ENCODE measurements at places on chromosomes 3 and 15.

- no peak for DNase-seq
Measured at GRCh38 chr3:51585871-51586270, 47.4 kb downstream of the RAD54L2 start.

- peak; percentile 49 for DNase-seq
Measured at GRCh38 chr15:35289024-35289617, 204.0 kb upstream of the NANOGP8 start.

- no peak for DNase-seq
Measured at GRCh38 chr3:54026543-54026942, 95.8 kb upstream of the CACNA2D3 start.

DNA sequence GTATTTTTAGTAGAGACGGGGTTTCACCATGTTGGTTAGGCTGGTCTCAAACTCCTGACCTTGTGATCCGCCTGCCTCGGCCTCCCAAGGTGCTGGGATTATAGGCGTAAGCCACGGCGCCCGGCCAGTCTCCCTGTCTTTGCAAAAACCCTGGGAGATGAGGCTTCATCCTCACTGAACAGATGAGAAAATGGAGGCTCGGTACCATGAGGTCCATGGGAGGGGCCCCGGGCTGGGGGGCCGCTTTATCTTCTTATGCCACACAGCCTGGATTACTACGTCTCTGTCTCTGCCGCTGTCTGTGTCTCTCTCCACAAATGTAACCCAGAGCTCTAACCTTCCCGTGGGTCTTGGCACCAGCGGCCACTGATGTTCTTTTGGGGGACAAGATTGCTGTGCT lies 39.1 kb downstream of the ABTB1 start:
- DNase-seq = no peak

GRCh38 chr3:71495708-71496472 lies 87.6 kb downstream of the FOXP1 start:
- peak; percentile 46 for DNase-seq

DNA sequence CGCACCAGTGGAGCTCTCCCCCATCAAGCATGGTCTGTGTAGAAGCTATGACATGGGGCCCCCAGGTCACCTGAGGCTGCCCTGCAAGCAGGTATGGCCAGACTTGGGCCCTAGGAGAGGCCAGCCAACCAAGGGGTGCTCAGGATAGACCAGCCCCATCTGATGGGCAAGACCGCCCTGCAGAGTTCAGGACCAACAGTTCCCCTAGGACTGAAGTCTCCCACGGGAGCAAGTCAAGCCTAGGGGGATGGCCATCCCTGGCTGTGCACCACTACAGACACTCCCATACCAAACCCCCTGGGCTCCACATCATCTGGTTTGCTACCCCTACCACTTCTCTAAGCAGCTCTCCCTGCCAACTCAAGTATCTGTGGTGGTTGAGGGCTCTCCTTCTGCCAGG lies 142.2 kb upstream of the MANF start:
- no peak for DNase-seq

DNA sequence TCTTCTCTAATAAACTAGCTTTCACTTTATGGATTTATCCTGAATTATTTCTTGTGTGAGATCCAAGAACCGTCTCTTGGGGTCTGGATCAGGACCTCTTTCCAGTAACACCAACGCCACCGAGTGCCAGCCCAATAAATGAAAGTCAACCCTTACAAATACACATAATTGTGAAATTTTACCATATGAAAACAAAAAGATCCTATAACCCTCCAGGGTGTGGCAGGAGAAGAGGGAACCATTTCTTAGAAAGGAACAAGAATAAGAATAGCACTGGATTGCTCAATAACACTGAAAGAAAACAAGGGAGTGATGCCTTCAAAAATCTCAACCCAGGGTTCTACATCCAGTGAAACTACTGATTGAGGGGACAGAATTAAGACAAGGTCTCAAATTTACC lies 51.6 kb upstream of the ACKR4 start:
- no peak for DNase-seq

GRCh38 chr3:137325170-137325569 lies 367.4 kb downstream of the IL20RB start:
- no peak for DNase-seq

GRCh38 chr3:135163701-135164100 lies 368.6 kb downstream of the EPHB1 start:
- DNase-seq = no peak

DNA sequence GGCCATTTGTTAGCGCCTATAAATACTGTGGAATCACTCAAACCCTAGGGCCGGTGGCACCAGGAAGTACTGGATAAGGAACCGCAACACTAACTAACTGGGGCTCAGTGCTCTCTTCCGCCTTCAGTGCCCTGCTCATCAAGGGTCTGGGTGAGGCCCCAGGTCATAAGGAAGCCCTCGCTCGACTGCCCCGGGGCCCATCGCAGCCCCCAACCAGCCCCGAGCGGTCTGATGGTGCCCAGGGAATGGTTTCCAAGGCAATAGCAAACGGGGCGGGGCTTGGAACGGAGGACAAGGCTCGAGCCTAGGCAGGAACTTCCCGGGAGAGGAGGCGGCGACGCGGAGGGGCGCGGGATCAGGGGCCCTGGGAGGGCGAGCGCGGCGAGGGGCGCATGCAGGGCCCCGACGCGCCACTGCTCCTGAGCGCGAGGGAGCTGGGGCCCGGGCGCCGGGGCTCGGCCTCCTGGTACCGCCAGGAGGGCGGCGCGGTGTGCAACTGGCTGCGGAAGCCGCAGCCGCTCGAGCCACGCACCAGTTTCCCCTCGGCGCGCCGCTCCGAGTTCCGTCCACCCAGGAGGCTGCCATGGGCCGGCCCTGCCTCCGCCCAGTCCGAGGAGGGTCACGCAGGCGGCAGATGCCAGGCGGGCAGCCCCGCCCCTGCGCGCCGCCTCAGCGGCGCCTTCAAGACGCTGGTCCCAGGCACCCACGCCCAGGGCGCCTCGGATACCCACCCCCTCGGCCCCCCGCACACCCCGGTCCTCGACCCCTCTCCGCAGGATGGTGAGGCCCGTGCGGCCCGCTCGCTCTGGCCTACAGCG lies at the start of gene TTLL3:
TSS of gene TTLL3 (plus strand) at position 648 of the 818 bp plus-strand sequence. CDS start 400 bp downstream, outside the sequence.
- peak; percentile 92 for DNase-seq

DNA sequence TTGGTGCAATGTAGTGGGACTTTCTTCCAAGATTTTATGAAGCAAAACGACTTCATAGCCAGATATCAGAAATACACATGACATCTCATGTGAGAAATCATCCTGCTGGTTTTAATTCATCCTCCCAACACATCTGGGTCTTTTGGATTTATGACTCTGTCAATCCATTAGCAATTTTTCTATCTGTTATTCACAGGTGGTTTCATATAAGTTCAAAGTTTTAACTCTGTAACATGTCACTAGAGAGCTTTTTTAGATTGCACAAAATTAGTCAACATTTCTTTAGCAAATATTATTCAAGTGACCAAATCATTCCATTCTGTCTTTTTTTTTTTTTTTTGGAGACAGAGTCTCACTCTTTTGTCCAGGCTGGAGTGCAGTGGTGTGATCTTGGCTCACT lies 30.4 kb downstream of the SQOR start:
- no peak for DNase-seq

DNA sequence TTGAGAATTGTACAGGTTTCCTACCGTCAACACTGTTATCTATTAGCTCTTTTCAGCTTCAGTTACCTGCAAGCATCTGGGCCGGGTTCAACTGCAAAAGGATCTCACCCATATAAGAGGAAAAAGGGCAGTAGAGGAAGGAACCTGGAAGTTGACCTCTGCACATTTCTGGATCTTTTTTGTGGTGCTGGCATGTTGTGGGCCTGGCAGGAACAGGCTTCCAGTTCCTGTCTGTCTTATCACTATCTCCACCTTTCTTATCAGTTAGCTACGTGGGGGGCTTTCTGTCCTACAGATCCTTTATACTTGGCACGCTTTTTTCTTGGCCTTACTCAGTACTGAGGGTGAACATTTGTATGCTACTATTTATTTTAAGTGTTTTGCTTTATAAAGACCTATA lies 42.2 kb upstream of the TJP1 start:
- DNase-seq = no peak

DNA sequence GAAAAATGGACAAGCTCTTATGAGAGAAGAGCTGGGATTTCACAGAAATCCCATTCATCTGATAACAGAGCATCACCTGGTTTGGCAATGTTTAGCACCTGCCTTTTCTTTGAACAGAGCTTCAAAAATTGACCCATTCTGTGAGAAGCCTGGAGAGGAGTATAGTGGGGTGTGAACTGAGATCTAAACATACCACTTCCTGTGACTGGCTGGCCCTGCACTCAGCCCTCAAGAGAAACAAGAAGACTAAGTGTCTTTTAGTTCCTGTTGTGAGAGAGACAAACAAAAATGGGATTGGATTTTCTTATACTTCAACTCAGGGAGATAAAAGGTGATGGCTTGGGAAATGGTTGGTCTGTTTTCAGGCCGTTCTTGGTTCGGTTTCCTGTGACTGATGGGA lies 1060.2 kb downstream of the ROBO1 start:
- no peak for DNase-seq

- no peak for DNase-seq
Measured at GRCh38 chr15:90889736-90890456, 5.6 kb downstream of the FES start.

DNA sequence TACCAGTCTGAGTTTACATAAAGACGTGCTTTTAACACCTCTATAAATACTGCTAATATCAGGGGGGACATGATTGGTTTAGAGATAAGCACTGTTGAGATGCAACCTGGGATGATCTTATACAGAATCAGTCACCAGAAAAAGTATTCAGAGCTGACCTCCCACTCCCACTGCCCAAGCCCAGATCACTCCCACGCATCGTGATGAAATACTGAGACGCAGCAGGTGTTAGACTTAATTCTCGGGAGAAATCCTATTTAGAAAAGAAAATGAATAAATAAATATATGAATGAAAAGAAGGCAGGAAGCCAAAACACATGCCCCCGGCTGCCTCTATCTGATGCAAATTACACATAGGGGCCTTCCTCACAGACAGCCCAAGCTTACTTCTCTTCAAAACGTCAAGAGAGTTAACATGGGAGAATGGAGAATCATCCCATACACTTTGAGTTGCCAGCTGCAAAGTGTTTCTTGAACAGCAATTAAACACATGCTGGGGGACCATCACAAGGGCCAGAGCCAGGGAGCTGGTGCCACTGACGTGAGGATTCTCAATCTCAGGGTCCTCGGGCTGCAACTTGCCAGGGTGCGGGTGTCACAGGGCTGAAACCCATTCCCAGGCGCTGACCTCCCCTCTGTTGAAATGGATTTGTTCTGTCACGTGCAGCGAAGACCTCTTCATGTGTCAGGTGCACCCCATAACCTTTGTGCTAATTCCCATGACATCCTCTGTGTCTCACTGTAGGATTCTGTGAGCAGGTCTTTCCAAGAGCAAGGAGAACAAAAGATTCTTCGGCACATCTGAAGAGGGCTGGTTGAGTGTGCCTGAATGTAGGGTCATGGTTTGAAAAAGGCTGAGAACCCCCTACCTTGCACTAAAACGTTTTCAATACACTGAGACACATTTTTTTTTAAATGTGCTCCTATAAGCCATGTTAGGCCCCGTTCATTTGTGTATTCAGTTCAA lies 764.2 kb upstream of the ARRDC4 start:
- DNase-seq = no peak

- peak; percentile 4 for DNase-seq
Measured at GRCh38 chr3:173221010-173221409, 80.0 kb upstream of the SPATA16 start.

DNA sequence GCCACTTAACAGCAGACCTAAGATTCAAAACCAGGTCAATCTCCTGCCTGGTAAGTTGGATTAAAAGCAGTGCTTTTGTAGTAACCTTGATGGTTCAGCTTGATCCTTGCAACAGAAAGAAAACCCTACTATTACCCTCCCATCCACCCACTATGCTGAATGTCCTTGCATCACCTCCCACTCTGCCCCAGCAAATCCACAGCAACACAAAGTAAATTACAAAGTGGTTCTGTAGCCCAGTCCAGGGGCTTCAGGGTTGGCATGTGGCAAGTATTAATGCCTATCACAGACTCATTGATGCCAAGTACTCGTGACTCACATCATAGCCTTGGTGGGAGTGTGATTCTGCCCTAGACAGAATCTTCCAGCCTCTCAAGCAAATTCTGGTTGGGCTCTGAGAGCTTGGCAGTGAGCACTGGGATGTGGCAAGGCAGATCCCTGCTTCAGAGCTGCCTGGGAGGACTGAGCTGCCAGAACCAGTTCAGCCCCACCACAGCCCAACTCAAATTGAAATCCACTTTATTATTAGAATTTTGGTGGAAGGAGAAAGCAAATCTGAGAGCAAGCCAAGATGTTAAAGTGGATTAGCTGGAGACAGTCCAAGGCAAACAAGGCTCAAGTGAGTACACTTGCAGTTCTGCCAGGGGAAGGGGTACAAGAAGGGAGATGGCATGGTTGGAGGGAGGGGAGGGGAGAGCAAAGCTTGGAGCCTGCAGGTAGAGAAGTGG lies 225.8 kb upstream of the UMPS start:
- no peak for DNase-seq

DNA sequence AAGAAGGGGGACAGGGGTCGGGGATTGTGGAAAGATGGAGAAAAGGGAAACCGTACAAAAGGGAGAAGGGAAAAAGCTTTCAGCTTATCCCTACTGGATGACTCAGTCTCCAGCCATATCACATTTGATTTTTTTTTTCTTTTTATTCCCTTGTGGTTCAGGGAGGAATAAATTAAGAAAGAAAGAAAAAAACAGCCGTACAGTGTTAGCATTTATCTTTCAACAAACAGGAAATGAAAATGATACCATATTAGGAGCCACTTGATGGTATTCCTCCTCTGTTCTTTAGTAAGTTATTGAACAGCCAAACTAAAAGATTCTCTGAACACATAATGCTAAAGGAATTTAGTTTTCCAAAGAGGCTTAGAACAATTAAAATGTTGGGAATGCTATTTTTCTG lies 594.4 kb downstream of the FOXP1 start:
- no peak for DNase-seq

DNA sequence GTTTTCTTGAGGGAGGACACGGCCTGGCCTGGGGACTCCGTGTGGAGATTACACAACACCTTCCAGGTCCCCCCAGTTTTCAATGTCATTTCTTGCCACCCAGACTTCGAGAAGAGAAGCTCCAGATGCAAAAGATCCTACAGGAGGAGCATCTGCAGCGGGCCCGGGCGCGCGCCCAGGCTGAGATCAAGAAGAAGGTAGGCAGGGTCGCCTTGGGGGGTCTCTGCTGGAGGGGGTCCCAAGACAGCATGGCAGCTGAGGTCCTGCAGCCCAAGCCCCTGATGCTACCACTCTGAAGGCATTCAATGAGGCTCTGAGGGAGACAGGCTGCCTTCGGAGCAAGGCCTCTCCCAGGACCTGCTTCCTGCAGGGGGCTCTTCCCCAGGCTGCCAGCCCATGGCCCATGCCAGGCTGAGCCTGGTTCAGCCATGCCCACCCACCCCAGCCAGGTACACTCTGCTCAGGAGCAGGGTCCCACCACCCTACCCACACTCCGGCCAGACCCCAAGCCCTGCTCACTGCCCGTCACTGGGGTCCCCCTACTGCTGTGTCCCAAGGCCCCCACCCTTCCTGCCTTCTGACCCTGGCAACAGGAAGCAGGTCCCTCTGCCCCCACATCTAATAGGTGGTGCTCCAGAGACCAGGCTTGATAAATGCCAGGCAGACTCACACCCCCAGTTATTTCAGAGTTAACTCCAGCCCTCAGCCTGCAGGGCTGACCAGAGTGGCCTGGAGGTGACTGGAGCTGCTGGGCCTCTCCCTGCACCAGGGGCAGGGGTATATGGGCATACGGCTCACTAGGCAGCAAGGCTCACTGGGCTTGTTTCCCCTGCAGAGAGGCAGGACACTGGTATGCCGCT lies 40.0 kb downstream of the ZXDC start:
- no peak for DNase-seq

Measured in H7 (cell line).